ENCODE measurements at places on chromosomes 4 and X. TPM values are rescaled to one million over a fixed set of nuclear protein-coding genes. Genes with fewer than 3 reads are reported as not detected.
A peak's percentile ranks its signal among the peaks of the same experiment; 100 is the strongest.

DNA sequence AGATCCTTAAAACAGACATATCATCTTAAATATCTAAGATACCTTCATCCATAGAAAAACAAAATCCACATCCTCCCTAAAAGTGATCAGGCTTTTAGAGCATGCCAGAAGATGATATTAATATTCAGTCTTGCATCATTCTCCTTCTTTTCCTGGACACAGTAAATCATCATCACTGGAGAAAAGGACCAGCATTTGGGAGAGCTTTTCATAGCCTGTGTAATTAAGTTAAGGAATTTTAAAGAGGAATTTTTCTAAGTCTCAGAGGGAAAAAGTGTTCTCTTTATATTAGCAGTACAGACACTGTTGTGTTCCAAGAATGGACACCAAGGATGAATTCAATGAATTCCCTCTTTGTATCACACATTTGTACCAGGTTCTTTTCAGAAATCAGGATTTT is 696 bp downstream of the SCRG1 start:
- no peak for DNase-seq

- peak; percentile 7 for DNase-seq
These were observed 833.9 kb upstream of the PRKX start for GRCh38 chrX:4547213-4547836.

DNA sequence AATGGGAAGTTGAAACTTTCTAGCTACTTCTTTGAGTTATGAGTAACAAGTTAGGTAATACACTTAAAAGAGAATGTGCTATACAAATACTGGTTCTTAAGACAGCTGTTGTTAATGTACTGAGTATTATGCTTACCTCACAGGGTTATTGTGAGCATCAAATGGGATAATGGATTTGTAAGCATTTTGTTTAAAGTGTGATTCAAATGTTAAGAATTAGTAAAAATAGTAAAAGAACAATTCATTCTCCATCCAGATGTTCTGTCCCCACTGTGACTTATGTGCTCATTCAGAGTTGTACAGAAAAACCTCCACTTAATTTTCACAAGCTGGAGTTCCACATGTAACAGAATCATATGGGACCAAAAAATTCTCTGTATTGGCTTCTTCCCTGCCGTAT is 63.6 kb downstream of the AR start:
- no peak for DNase-seq

DNA sequence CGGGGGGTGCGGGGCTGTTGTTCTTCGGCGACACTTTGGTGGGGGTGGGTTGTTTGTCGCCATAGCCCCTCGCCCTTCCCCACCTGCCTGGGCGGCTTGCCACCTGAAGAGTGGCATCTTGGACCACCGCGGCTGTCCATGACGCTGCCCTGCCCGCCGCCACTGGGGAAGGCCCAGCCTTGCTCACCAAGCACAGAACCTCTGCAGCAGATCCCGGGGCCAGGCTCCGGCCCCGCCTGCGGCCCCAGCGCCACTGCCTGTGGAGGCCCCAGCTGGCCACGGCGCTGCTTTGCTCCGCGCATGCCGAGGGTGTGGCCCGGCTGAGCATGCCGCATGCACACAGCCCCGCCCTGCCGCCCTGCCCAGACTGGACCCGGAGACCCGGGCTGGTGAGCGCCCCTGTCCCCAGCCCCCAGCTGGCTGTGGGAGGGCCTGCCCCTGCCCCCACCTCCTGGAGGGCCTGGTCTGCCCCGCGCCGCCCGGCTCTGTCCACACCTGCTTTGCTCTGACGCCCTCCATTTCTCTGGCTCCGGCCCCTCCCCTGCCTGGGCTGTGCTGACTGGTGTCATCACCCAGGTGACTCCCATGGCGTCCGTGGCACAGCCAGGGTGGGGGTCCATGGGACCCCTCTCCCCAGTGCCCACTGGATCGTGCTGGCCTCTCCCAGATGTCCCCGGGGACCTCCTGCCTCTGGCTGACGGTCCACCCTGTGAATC is 5.3 kb downstream of the NAT8L start:
- DNase-seq: no peak

DNA sequence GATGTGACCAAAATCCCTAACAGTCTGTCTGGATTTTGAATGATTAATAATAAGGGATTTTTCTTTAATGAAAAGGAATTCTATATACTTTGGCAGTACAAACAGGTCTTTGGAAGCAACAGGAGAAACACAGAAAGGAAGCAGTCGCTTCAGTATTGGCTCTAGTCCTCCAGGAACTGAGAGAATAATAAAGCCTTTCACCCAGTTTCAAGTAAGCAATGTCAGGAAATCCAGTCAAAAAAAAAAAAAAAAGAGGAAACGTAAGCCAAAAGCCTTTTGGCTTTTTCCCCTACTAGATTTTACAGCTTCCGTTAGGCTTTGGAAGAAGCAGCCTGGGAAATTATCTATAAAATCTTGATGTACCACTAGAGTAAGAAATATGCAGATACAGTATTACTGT is 61.7 kb upstream of the HDAC8 start:
- no peak for DNase-seq

DNA sequence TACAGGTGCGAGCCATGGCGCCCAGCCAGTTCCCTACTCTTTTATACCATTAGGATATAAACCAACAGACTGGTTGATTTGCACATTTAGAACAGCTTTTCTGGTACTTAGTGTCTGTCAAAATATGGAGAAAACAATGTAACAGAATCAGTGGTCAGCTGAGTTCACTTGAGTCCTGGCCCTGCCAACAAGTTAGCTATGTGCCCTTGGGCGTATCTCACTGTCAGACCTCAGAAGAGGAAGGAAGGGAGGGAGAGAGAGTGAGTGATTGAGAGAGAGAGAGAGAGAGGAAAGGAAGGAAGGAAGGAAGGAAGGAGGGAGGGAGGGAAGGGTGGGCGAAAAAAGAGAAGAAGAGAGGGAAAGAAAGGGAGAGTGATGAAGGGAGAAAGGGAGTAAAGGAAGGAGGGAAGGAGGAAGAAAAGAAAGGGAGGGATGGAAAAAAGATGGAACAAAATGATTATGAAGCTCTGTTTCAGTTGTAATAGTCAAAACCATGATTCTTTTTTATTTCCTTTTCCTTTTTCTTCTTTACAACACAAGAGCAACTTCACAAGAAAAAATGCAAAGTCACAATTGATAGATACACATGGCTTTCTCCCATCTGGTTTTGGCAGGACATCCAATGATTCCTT is 55.7 kb upstream of the PDGFRA start:
- DNase-seq: no peak

DNA sequence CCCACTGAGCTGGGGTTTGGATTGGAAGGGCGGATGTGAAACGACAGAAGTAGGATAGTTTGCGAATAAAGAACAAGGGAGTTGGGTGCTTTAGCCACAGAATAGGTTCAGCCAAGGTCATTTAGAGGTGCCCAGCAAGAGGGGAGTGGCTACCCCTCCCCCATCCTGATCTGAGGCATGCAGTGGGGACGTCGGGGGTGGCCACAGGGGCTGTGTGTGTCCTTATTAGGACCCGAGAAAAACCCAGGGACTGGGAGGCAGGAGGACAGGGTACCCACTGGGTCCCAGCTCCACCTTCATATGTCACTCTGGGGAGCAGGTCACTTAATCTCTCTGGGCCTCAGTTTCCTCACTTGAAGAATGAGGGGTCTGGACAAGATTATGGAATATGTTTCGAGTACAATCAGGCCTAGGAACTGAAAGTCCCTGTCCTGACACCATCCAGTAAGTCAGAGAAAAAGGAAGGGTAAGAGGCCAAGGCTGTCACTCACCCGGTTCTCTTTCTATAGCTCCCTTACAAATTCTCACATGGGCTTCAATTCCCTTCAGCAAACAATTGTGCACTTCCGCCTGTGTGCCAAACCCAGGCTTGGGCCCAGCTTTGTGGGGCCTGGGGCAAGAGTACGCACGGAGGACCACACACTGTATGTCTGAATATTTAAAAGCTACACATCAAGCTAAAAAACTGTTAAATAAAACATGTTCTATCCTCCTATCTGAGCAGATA is 4.2 kb upstream of the NYX start:
- DNase-seq: no peak

GRCh38 chr4:185322803-185323202 is 72.9 kb downstream of the LRP2BP start:
- no peak for DNase-seq

- no peak for DNase-seq
These were observed 65.4 kb downstream of the SPRY1 start for GRCh38 chr4:123462007-123462406.

DNA sequence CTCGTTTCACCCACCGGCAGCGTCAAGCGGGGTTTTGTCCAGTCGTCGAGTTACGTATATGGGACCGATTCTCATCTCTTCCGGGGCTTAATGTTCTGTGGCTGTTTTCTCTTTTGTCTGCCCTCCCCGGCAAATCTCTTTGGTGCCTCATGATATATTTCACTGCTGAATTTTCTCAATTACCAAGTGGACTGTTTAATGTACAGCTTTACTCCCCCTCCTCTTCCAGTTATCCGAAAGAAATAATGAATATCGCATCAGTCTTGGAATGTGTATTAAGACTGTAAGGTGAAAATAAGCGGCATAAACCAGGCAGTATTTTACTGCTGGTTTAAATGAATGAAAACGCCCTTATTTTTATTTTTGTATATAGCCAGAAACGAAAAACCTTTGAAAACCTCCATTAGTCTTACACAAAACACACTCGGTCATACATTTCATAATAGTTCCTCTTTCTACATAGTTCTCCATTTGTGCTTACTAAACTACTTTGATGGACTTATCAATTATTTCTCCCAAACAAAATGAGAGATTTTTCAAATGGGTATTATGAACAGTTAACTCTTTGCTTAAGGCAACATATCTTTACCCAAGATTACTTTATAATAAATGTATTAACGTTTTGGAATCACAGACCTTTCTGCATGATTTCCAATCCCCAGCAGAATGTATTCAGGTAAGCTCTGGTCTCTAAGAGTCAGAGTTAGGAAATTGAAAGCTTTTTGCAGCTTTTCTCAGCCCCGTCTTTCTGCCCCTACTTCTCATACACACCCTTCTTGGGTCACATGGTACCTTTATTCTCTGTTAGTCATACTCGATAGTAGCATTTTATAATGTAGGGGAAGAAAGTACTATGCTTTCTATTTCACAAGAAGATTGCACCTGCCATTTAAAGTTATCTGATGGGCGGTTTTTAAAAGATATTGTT is 979 bp downstream of the RP2 start:
- peak; percentile 14 for DNase-seq

GRCh38 chr4:86014599-86014998 is 345.3 kb downstream of the MAPK10 start:
- no peak for DNase-seq

DNA sequence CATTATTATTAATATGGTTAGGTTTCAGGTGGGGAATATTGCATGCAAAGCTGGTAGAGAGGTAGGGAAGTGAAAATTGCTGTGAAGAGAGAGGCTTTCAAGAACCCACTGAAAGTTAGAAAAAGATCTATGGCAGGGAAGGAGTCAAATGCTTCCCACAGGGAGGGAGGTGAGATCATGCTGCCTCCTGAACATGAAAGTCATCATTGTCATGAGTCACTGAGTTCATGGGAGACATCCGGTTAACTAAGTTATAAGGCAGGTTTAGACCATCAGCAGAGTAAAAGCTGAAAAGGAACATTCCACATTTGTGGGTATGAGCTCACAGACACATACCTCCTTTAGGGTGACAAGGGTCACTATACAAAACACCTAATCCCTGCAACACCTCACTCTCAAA is 16.2 kb downstream of the GATB start:
- DNase-seq: peak; percentile 88

GRCh38 chr4:7044137-7044930 is 1.2 kb downstream of the TADA2B start:
- no peak for DNase-seq

- DNase-seq: no peak
These were observed 13.9 kb upstream of the BEX4 start for GRCh38 chrX:103201041-103201440.

DNA sequence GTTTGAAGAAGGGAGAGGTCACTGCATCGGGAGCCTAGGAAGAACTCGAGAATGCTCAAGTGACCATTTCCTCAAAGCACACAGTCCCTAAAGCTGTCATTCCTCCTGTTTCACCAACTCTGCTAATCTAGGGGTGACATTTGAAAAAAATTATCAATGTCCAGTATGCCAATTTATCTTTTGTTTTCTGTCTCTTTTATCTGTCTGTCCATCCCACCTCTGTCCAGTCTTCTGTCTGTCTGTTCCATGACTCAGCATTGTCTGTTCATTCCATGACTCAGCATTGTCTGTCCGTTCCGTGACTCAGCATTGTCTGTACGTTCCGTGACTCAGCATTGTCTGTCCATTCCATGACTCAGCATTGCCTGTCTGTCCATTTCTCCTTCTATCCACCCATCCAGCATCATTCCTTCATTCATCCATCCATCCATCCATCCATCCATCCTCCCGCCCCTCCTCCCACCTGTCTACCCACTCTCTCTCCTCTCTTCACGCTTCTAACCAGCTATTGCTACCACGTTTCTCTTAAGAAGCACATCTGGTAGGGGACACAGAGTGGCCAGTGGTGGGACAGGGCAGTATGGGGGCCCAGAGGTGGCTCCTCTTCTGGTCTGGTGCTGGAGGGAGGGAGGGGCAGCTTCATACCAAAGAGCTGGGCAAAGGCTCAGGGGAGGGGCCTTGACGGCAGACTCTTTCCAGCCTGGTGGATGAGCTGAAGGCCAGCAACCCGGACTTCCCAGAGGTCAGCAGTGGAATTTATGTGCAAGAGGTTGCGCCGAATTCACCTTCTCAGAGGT is 34.1 kb downstream of the HTRA3 start:
- peak; percentile 79 for DNase-seq

- peak; percentile 34 for DNase-seq
These were observed 4.5 kb upstream of the PDGFC start for GRCh38 chr4:156976147-156976546.

DNA sequence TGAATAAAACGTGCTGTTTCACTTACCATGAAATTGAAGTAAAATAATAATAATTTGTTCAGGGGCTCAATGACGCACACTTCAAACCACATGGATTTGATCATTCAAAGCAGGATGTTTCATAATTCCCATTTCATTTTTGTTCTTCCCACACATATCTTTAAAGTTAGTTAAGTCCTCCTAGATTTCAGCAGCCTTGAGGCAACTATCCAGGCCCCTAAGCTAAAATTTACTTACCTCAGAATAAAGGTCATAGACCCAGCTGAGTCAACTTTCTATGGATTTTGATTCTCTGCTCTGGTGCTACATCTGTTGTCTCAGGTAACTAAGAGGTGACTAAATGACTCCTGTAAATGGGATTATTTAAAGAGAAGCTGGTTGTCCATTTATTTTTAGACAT is 25.0 kb downstream of the GPR174 start:
- DNase-seq: no peak

GRCh38 chr4:148441624-148441985 is 609 bp downstream of the NR3C2 start:
- no peak for DNase-seq

- DNase-seq: no peak
These were observed 667.4 kb upstream of the NDST4 start for GRCh38 chr4:115780835-115781234.

Gene SHROOM2
- total RNA-seq: 8.5 TPM

Gene GRIA3
- not detected for total RNA-seq

Gene FAM236D
- not detected for total RNA-seq

Gene PNCK
- total RNA-seq: not detected

Gene SFRP2
- not detected for total RNA-seq

Gene STATH
- not detected for total RNA-seq

Gene BANK1
- 0.03 TPM for total RNA-seq

Gene GPR101
- total RNA-seq: not detected

Gene WWC2
- total RNA-seq: 8.0 TPM

Gene CTAG1B
- total RNA-seq: not detected

Gene GAB3
- total RNA-seq: 0.11 TPM

Gene ASB5
- total RNA-seq: 0.57 TPM
